Aorta (tissue), 5 donors: ENCODE measurements at places on chromosomes 7 and 10. TPM values are rescaled to one million over a fixed set of nuclear protein-coding genes. Genes with fewer than 3 reads are reported as not detected.

GRCh38 chr10:60977161-60978122 lies 33.5 kb upstream of the RHOBTB1 start:
- DNase-seq: no peak

Gene C7orf33
- not detected for total RNA-seq

DNA sequence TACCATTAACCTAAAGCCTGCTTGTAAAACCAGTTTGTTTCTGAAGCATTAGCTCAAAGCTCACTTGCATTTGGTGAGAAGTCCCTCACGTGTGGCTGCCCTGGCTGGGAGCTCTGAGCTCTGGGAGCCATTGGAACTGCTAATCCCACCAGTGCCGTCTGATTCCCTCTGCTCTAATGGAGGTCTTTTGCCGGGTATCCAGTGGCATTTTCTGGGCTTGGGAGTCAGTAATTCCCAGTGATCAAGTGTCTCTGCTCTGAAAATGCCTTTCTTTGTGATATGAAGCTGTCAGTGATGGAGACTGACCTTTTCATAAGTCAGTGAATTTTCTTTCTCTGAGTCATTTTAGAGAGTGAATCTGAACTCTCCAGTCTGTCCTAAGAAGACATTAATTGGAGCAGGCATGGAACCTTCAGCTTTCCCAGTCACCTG lies 36.9 kb upstream of the FAM20C start:
- DNase-seq: peak; percentile 10

Gene PRLHR
- not detected for total RNA-seq

- DNase-seq: no peak
These were observed 343.9 kb downstream of the ABCA13 start for GRCh38 chr7:48515171-48515570.

- DNase-seq: no peak
These were observed 392.9 kb downstream of the KCNMA1 start for GRCh38 chr10:77244746-77245145.

Gene TRIM8
- 189 TPM for total RNA-seq

- no peak for DNase-seq
These were observed 431.1 kb upstream of the LRGUK start for GRCh38 chr7:133696056-133696455.

Gene MYL10
- total RNA-seq: not detected

DNA sequence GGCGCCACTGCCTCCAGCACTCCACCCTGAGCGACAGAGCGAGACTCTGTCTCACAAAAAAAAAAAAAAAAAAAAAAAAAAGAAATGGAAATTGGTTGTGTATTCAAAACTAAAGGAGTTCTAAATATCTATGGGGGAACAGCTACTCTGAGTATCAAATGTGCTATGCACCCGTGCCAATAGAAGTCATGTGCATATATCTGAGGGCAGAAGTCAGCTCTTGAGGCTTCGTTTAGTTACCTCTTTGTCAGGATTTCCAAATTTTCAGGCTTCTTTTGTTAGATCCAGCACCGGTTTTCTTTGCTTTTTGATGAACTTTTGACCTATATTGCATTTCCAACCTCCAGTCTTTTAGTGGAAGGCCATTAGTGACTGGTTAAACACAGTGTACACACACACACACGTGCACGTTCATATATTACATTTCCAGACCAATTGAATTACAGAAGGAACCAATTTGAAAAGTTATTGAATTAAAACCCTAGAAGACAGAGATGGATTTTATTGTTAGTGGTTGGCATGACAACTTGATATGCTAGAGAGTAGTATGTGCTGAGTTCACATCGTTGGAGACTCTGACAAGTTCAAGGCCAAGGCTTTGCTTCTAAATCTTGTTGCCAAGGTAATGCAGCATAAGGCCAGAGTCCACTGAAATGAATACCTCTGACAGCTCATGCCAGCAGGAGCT lies 33.1 kb upstream of the ADD3 start:
- DNase-seq: no peak

GRCh38 chr10:123970207-123970926 lies 78.8 kb upstream of the CPXM2 start:
- no peak for DNase-seq

Gene ANKRD1
- 62.9 TPM for total RNA-seq

Gene SLC26A3
- total RNA-seq: not detected

DNA sequence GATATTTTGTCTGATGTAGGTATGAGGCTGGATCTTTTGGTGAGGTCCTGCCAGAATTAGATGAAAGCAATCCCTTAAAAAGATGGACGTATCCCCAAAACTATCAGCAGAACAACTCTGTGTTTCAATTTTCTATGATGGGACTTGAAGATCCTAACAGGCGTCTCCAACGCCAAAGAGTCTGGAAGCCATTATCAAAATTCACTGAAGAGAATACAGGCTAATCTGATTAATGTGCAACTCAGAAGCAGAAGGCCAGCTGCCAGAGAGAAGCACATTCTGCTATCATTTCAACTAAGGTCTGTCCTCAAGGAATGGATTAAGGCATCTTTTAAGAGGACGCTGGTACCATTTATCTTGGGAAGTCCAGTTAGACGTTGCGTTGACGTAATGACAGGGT lies 119.7 kb downstream of the FGFR2 start:
- no peak for DNase-seq

GRCh38 chr10:43888586-43888985 lies 239.9 kb upstream of the ZNF32 start:
- DNase-seq: no peak

DNA sequence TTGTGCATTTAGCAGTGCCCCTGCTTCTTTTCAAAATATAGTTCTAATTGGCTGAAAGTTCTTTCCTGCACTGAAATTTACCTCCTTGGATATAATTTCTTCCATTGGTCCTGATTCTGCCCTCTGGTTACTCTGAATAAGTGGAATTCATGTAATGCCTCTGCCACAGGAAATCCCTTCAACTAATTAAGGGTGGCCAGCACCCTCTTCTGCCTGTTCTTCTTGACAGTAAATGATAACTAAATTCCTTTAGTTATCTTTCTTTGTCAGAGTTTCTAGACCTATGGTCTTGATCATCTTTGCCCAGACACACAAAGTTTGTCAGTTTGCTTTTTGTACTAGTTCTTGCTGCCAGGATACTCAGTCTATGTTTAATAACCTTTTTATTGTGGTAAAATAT lies 40.2 kb downstream of the PRKCQ start:
- DNase-seq: no peak

Gene DOCK4
- total RNA-seq: 94.3 TPM

GRCh38 chr10:43119416-43120115 lies 18.7 kb upstream of the CSGALNACT2 start:
- DNase-seq: peak; percentile 74

Gene APBB1IP
- 11.0 TPM for total RNA-seq

GRCh38 chr7:77504951-77505350 lies 32.1 kb upstream of the PTPN12 start:
- no peak for DNase-seq

DNA sequence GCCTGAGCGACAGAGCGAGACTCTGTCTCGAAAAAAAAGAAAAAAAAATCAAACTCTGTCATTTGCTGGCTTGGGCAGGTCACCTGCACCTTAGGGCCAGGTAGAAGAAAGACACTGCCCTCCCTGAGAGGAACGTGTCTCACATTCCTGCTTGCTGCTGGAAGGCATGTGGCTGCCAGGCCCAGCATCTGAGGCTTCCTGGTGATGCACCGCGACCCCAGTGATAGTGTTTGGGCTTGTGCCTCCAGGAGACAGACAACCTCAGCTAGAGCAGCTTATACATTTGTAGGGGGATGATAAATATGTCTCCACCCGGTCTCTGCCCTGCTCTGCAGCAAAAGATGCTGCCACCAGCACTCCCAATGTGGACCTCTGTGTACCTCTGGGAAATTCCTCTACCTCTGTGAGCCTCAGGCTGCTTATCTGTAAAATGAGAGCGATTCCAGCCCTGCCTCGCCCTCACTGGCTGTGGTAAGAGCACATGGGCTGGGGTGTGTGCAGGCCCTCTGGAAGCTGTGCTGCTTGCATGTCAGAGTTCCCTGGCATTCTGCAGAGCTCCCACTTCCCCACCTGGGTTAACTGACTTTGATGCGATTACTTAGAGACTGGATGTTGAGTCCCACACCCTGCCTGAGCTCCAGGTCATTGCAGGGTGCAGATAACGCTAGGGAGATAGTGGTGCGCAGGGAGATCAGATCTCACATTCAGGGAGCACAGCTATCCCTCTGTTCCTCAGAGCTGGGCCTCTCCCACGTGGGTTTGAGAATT lies 19.9 kb downstream of the SLC29A3 start:
- no peak for DNase-seq

GRCh38 chr7:30646154-30646553 lies 36.1 kb downstream of the CRHR2 start:
- no peak for DNase-seq

GRCh38 chr10:24800861-24801260 lies 77.2 kb upstream of the ARHGAP21 start:
- DNase-seq: no peak

Gene CPA2
- 0.72 TPM for total RNA-seq

Gene PGAM2
- 4.1 TPM for total RNA-seq

Gene STEAP4
- 125 TPM for total RNA-seq

GRCh38 chr7:134513169-134513752 lies 14.1 kb upstream of the AKR1B10 start:
- DNase-seq: no peak

GRCh38 chr7:145928937-145929336 lies 187.7 kb upstream of the CNTNAP2 start:
- no peak for DNase-seq

DNA sequence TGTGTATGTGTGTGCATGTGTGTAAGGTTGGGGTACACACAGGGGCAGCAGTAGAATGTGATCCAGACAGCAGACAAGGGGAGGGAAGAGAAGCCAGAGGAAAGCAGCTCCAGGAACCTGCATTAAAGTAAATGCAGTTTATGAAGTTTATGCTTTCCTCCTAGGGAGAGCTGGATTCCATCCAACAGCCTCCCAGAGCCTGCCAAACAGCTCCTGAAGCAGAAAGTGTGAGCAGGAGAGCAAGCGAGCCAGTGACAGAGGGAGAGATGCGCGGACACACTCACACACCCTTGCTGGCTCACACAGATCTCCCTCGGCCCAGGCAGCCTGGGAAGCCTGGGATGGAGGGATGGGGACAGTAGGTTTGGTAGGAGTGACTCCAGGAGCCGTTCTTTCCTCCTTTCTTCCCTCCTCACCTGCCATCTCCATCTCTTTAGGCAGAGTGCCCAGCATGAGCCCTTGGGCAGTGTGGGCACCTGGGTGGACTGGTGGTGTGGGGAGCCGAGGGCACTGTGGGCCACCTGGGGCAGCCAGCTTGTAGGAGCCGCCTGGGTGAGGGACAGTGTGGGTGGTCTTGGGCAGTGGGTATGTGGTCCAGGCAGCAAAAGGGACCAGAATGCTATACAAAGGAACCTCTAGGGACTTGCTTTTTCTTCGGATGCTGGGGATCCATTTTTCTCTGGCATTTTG lies 46.1 kb downstream of the PAX2 start:
- DNase-seq: no peak

Gene AQP1
- total RNA-seq: 1,062 TPM

DNA sequence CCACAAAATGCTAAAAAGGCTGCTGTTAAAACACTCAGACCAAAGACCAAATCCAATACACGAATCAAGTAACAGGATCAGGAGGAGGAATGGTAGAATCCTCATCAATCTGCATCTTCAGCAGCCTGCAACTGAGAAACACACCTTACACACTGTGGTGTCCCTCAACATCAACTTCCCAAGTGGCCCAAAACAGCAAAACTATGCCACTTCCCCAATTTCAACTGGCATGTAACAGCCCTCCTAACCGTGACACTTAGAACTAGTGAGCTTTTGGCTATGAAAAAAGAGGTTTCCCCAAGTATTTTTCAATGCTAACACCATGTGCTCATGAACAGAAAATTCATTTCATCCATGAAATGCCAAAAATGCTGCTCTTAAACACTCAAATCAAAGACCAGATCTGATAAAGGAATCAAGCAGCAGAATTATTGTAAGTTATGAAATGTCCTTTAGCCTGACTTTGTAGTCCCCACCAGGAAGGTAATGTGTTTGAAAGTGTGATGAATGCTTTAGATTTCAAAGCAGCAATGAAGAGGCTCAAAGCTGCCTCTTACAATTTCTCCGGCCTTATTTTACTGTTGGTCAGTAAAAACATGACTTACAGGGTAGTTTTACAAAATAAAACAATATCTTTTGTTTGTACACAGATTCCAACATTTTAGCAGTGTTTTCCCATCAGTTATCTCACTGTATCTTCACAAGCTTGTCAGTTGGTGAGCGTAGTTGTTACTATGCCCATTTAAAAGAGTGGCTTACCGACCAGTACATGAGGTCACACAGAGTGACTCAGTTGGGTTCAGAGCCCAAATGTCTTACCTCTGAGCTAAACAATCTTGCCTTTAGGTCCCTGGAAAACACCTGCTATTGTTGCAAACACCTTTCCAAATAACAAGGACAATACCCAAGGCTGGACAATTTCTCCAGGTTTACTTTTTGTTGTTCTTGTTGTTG lies 65.7 kb upstream of the ASAH2 start:
- no peak for DNase-seq

Gene EN2
- total RNA-seq: not detected

GRCh38 chr10:2882628-2883027 lies 184.7 kb upstream of the PFKP start:
- DNase-seq: no peak

Gene MET
- 24.6 TPM for total RNA-seq

DNA sequence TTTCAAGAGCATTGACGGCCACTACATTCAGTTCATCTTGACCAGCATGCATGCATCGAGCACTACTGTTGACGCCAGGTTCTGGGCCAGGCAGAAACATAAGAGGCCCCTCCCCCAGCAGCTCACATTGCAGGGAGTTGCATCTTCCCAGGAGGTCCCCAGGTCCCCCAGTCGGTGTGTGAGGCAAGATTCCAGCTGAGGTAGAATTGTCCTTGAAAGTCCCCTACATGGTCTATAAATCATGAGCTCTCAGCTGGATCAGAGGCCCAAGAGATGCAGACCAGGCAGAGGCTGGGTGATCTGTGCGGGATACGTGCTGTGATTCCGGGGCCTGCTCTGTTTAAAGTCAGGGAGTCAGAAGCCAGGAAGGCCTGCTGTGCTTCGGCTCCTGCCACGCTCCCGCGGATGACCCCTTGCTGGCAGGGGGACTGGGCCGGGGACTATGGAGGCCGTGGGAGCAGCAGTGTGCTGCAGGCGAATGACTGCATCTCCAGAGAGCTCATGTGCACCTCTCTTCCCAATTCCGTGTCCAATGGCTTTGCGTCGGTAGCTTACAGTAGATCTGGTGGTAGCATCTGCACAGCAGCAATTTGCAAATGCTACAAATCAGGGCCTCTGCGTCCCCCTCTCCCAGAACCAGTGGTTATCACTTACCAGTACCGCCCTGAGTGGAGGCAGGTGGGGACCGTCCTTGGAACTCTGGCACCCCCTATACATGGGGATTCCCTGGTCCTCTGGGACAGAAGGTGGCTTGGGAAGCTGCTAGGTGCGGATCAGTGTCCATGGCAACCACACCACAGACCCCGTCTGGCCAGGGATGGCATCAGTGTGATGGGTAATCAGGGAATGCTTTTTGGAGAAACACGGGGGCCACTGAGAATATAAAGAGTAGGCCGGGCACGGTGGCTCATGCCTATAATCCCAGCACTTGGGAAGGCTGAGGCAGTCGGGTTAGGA lies 93.6 kb downstream of the RGS10 start:
- no peak for DNase-seq

GRCh38 chr7:150568714-150569113 lies 1.5 kb downstream of the GIMAP4 start:
- no peak for DNase-seq
